ENCODE measurements at places on chromosomes 1 and 21.

DNA sequence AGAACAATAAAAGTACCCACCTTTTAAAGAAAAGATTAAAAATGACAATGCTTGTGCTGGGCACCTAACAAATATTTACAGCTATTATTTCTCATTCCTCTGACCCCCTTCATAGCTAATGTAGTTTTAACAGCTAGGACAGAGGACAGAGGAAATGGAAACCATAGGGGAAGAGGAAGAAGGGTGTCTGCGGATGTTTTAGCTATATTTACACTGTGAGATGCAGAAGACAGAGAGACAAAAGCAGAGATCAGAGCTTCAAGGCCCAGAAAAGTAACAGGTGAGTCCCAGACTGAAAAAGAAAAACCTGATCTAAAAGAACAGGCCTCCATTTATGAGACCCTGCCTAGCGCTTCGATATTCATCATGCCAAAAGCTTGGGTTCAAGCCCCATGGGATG is 72.0 kb downstream of the ZNF281 start:
- no peak for DNase-seq

DNA sequence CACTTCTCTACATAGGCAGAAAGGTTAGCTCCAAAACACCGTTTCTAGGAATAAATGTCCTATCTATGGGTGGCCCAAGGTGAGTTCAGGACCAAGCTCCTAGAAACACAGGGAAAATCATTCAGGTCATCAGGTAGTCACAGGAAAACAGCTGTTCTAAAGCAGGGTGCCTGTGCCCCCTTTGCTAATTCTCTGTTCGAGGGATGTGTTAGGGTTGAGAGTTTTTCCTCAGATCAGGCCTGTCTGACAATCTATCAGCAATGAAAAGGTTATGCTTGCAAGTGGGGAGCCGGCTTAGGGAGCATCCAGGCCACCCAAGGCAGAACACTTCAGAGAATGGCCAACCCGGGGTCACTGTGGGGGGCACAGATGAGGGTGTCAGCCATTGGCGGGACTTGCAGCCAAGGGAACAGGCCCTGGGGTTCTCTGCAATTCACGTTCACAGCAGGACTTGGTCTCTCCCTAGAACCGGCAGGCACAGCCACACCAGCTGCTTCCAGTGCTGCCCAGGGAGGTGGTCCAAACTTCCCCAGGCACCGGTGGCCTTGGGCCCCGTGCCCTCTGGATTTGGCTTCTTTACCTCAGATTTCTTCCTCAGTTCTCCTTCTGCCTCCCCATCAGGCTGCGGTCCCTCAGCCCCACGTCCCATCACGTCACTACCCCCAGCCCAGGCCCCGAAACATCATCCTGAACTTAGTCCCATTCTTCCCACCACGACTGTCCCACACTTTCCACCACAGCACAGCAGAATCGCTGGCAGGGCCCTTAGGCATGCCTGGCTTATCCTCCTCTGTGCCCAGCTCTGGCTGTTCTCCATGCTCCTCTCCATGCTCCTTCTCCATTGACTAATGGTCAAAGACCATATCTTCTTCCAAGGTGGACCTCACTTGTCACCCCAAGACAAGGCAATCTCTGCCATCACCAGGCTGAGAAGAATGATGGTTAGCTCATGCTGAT is 11.0 kb downstream of the CD2 start:
- DNase-seq = no peak

DNA sequence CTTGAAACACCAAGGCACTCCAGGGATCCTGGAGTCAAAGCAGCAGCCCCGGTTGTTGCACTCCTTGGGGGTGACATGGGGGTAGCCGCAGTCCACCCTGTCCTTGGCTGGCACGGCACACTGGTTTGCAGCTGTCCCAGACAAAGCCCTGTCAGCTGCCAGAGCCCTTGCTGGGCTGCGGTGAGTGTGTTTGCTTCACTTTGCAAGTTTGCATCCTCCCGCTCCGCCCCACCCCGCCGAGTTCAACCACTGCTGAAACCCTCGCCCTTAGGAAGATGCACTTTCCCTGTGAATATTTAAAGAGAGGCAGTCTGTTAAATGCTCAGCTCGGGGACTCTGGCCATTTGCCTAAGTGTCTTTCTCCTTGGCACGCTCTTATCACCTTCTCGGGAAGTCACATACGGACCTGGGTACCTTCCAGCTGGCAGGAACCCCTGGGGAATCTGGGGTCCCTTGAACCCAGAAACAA is 1.7 kb downstream of the TFF3 start:
- no peak for DNase-seq

GRCh38 chr1:150596095-150596892 is 16.9 kb upstream of the MCL1 start:
- no peak for DNase-seq

DNA sequence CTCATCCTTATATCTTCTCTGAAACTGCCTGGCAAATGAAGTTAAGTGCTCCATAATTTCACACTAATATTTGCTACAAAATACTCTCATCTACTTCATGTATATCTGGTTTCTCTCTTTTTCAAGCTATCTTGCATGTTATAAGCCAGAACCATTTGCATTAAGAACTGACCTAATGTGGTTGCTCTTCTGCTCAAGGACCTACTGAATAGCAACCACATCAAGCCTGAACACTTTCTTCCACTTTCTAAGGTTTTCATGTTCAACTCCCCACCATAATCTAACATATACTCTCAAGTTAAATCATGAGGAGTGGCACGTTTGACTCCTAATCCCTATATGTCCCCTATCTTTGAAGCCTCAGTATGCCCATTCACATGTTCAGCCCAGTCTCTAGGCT is 27.2 kb downstream of the RGS1 start:
- no peak for DNase-seq

GRCh38 chr1:233389169-233389568 is 61.6 kb downstream of the MAP3K21 start:
- no peak for DNase-seq

DNA sequence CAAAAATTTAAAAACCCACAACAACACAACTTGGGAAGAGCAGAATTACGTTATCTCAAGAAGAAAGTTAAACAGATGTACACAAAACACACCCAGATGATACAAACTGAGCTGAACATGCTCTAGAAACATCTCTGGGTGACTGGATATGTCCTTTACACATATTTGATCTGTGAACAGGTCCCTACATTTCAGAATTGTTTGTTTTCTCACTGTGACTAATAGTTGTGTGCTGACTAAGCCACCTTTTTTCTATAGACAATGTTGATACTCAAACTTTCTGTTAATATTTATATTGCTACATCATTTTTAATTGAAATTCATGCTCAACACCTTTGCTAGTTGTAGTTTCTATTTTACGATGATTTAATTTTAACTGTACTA is 1.0 kb upstream of the F11R start:
- no peak for DNase-seq

- DNase-seq = no peak
Measured at GRCh38 chr1:212004895-212005608, 30.3 kb downstream of the INTS7 start.

DNA sequence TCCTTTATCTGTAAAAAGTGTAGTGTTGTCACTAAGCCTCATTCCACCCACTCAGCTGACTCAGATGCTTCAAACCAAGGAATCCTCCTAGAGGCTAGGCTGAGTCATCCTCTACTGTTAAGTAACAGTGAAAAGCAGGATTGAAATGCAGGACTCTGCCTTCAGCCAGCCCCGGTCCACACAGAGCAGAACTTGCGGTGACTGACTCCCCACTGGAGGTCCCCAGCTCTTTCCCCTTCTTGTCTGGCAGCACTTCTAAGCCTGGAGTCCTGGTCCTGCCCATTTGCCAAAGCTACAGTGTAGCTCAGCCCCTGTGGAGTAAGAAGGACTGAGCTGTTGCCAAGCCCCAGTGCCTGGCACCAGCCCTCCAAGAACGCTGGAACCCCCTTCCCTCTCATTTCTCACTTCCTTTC is 1.7 kb downstream of the RAB7B start:
- no peak for DNase-seq

GRCh38 chr1:174021591-174022079 is 522 bp downstream of the RC3H1 start:
- peak; percentile 27 for DNase-seq
